ENCODE measurements at places on chromosomes 7 and 10.

GRCh38 chr7:41012041-41012440 is 690.8 kb downstream of the INHBA start:
- no peak for DNase-seq

GRCh38 chr7:35430547-35431153 is 176.8 kb upstream of the TBX20 start:
- DNase-seq = no peak

- no peak for DNase-seq
These were observed 28.7 kb downstream of the FAM53B start for GRCh38 chr10:124715439-124715838.

DNA sequence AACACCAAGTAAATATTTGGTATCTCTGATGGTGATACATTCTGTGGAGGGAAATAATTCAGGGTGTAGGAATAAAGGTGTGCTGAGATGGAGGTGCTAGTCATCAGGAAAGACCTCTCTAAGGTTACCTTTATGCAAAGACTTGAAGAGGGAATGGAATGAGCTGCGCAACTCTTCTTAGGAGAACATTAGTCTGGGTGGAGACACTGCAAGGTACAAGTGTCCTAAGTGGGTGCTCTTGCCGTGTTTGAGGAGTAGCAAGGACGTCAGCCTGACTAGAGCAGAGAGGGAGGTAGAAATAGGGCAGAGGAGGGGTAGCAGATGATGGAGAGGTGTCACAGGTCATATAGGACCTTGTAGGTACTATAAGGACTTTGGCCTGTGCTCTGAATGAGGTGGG is 148.1 kb downstream of the AUTS2 start:
- no peak for DNase-seq

- DNase-seq = no peak
These were observed 122.0 kb downstream of the PRLHR start for GRCh38 chr10:118473305-118473960.

DNA sequence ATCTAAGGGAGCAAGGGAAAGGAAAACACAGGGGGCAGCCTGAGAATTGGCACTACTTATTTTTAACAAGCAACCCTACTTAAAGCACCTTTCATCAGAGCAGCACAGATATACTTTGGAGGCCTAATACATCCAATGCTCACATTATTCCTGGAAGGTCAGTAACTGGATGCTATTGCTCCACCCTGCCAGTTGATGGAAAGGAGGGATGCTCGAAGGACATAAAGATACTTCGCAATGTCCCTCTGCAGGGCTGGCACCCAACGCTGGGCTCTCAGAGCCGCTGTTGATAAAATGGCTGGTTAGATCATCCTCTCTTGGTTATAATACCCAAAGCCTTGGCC is 307.9 kb upstream of the AOAH start:
- no peak for DNase-seq

DNA sequence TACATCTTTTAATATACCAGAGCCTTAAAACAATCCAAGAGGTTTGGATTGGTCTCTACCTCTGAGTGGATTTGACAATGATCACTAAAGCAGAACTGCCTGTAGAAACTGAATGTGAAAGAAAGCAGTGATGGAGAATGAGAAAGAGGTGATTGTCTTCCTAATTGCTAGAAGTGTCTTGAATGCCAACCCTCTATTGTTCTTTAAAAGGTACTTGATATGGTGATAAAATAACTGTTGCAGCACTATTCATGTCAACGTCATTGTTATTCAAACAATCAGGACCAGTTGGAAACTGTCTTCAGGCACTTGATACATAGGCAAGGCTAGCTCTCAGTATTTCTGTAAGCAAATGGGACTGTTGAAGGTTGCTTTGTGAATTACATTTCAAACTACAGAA is 47.9 kb upstream of the ITPRID1 start:
- DNase-seq = no peak

- no peak for DNase-seq
These were observed 58.9 kb downstream of the CAMK2B start for GRCh38 chr7:44266526-44266925.

- DNase-seq = no peak
These were observed 8.8 kb downstream of the CAPZA2 start for GRCh38 chr7:116871061-116871700.

GRCh38 chr10:59887972-59888640 is 18.2 kb downstream of the CCDC6 start:
- DNase-seq = no peak

DNA sequence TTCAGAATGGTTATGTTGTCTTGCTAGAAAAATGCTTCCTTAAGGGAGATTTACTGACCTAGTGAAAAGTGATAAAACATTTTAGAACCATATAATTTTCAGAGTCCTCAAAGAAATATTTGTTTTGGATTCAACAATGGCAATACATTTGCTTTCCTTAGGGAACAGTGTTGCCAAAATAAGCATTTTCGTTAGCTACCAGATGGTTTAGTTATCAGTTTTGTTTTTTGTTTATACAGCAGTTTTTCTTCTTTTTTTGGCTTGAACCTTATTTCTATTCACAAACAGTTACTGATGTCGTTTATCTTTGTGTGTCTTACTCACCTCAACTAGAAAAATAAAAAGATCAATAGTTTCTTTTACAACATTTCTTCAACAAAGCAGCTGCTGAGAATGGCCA is 48.6 kb downstream of the EXOC4 start:
- no peak for DNase-seq

DNA sequence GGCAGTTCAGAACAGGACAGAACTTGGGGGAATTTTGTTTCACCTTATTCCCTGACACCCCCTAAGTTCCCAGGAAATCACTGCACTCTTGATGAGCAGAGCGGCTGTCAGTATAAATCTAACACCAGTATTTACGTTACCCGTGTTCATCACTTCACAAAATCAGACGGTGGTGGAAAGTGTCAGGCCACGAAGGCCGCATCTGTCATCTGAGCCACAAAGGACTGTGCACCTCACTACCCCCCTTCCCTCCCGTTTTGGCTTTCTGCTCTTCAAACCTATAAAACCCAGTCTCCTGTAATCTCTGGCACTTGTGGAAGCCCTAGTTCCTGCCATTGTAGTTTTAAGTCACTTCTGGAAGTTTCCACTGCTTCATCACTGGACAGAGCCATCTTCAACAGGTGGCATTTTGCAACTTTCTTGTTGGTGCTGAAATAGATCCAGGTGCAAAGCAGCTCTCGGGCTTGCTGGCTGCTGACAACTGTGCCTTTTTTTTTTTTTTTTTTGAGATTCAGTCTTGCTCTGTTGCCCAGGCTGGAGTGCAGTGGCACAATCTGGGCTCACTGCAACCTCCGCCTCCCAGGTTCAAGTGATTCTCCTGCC is 9.5 kb downstream of the ZFAND2A start:
- DNase-seq = no peak

- DNase-seq = no peak
These were observed 45.4 kb downstream of the TMEM229A start for GRCh38 chr7:123987445-123987844.

- DNase-seq = no peak
These were observed 2.5 kb upstream of the MACC1 start for GRCh38 chr7:20219446-20220292.

DNA sequence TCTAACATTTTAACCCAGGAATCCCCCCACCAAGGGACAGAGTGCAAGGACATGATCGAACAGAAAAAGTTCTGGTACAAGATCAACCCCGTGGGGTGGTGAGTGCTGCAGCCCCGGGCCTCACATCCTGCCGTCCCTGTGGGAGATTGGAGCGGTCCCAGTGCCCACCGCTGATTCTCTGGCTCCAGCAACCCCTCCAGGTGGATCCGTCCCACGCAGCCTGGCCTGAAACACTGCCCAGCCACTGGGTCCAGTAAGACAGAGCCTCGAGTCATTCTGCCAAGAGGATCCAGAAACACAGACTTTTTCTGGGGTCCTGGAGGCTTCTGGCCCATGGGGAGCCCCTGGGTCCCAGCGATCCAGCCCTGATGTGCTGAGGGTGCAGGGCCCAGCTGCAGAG is 29.5 kb downstream of the GRIFIN start:
- DNase-seq = no peak

- no peak for DNase-seq
These were observed 166.5 kb downstream of the COL28A1 start for GRCh38 chr7:7369134-7369533.

GRCh38 chr10:78524342-78524741 is 490.7 kb downstream of the RPS24 start:
- DNase-seq = peak; percentile 36

GRCh38 chr7:70005891-70006260 is 407.6 kb downstream of the AUTS2 start:
- DNase-seq = no peak

DNA sequence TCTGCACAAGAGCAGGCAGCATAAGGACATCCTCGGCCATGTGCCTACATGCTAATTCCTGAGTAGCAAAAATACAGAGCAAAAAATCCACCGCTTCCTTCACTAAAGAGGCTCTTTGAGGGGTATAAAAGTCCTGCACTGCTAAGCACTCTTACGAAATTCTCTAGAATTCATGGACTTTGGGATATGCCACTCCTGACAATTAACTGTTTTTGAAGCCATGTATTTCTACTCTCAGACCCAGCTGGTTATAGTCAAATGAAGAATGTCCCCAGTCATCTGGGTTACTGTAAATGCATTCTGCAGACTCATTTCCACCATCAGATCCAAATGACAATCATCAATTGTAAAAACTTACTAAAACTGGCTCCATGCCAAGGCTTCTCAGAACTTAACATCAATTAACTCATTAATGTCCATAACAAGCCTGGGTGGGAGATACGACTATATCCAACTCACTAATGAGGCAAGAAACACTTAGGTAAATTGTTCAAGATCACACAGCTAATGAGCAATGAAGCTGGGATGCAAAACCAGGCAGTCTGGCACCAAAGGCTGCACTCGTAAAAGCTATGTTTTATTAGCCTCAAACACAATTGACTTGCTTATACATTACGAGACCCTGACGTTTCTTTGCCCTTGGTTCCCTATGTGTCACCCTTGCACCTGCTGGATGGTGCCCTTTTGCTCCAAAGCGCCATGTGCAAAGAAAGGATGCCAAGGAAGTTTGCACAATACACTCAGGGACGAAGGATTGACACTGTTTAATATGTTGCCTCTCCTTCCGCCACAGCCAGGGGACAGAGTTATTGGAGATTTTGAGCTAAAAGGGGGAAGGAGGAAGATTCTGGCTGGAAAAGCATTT is 250.4 kb downstream of the ELMO1 start:
- no peak for DNase-seq

GRCh38 chr7:129951226-129952085 is 1.3 kb downstream of the UBE2H start:
- no peak for DNase-seq

Data from DMS 273 treated with DMSO at 0.1 percent for 48 hours (cell line).